ENCODE measurements at places on chromosomes 6 and 20.

- no peak for DNase-seq
Observed at GRCh38 chr6:52305948-52306767, 21.6 kb upstream of the MCM3 start.

DNA sequence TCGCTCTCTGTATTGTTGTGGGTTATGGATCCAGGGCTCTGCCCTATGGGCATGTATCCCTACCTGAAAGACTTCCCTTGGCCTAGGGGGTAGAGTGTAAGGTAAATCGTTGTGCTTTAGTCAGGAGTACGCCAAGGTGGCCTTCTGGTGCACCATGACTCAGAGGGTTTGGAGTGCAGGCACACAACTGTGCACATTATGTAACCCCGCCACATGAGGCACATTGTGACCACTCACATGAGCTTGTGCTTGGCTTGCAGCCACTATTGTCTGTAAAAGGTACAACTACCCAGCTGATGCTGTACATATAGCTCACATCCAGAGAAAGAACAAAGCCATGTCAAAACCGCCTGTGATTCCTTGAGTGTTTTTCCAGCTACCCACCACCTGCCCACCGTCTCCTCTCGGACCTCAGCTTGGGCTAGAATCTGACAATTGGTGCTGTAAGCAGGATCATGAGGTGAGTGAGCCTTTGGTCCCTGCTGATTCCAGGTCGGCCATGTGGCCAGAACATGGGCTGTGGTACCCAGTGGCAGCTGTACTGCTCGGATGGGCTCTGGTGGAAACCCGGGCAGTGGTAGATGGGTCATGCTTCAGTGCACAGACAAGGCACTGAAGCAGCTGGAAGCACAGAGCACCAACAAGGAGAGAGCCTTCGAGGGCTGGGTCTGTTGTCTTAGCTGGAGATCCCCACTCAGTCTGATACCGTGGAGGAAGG lies 33.8 kb downstream of the HDDC2 start:
- no peak for DNase-seq

DNA sequence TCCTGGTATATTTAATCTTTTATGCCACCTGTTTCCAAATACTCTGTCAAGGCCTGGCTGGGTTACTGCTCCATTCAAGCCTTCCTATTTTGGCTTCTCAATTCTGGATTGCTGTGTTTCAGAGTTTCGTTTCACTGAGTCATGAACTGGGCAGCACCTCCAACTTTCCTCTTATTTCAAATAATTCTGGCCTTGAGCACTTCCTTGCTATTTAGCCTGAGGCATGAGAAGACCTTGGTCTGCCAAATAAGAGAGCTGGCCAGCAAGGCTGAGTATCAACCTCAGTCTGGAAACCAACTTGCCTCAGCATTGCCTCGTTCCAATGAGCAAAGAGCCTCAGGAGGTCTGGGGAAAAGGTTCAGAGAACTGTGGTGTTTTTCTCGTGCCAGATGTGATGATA lies 66.6 kb downstream of the TNFAIP3 start:
- DNase-seq, result peak; percentile 82

GRCh38 chr20:24963672-24964505 lies 14.8 kb downstream of the CST7 start:
- DNase-seq, result no peak

- peak; percentile 48 for DNase-seq
Observed at GRCh38 chr20:62122654-62123449, 577 bp downstream of the LSM14B start.

GRCh38 chr20:54190217-54190616 lies 16.4 kb upstream of the CYP24A1 start:
- no peak for DNase-seq

DNA sequence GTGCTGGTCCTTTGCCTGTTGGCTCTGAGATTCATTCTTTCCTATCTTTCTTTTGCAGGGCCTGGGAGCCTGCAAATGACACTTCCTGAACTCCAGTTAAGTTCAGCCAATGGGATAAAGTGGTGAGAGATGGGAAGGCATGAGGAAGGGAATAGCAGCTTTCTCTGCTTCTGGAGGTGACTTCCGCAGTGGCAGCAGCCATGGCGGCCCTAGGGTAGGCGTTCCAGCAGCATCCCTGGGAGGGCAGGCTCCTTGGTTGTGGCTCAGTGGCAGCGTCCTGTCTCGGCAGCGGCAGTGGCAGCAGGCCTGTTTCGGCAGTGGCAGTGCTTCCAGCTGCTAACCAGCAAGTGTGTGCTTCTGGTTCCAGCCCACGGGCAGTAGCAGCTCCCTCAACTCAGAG lies 7.3 kb upstream of the MDFI start:
- no peak for DNase-seq

DNA sequence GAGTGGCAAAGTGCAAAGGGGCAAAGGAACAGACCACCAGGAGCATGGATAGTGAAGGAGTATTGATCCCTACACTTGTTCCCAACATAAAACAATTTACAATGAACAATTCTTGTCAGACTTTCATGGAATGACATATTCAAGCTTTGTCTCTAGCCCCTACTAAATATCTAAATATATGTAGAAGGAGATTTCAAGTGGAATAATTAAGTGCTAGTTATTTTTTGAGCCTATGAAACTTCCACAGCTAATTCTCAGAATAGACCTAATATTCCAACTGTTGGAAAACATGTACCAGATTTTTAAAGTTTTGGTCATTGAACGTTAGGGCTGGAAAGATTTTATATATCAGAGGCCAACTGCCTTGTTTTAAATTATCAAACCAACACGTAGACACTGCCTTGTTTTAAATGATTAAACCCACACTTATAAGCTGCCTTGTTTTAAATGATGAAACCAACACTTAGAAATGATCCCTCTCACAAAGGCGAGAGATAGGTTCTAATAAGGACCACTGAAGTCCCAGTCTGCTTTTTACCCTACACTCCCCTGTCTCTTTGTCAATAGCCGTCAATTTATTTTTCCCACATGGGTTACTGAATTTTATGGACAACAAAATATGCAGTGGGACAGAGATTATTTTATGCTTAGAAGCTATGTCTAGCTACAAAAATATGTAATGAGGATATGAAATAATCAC lies 62.1 kb downstream of the RNF182 start:
- no peak for DNase-seq

- no peak for DNase-seq
Observed at GRCh38 chr6:39755231-39755630, 30.0 kb upstream of the KIF6 start.

DNA sequence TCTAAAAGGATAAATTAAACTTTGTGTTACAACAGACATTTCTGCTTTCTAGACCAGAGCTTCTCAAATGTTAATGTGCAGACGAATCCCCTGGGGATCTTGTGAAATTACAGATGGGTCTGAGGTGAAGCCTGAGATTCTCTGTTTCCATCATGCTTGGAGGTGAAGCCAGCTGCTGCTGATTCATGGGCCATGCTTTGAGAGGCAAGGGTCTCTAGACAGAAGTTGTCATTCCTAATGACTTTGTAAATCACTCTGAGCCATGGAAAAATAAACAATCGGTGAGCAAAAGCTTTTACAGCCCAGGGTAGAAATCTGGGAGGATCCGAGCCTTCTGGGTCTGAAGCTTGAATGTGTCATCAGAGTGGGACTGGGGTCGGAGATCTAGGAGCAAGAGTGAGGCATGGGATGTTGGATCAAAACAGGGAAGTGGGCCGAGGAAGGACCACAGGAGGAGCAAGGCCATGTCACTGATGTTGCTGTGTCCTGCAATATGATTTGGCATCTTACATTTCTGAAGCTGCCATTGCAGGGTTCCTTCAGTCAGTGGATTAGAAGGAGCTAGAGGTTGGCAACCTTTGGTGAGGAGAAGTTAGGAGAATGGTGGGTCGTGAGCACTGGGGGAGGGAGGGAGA lies 77.3 kb downstream of the TRMT11 start:
- DNase-seq, result peak; percentile 23

- no peak for DNase-seq
Observed at GRCh38 chr6:22878706-22879105, 309.3 kb downstream of the HDGFL1 start.

DNA sequence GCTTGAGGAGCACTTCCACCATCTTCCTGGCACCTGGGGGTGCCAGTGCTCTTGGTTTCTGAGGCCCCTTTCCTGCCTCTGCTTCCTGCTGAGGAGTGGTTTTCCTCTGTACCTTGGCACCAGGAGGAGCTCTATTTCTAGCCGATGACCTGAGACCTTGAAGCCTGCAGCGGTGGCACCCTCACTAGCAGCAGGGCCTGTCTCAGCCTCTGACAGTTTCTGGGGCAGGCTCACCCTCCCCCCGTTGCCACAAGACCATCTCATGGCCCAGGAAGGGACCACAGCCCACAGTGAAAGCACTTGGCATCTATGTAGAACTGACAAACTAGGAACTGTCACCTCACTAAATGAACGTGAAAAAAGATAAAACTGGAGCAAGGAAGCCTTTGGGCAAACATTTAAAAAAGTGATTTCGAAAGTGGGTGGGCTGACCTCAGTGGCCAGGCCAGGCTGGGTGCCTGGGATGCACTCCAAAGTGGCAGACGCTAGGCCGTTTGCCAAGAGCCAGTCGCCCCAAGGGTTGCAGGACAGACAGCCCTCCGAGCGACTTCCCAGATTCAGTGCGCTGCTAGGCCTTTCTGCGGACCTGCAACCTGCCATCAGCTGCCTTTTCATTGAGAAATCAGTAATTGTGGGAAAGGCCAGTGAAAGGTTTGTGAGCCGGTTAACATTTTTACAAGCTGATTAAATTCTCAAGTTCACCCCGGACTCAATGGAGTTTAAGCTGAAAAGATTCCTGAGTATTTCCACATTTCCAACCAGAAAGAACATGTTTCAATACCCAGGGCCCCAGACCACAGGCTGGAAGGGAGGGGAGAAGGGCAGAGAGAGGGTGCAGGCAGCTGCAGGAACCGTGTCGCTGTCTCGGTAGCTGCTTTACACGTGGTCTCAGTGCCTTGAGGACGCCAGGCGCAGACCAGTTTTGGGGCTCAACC lies 303.7 kb downstream of the ESR1 start:
- peak; percentile 67 for DNase-seq

DNA sequence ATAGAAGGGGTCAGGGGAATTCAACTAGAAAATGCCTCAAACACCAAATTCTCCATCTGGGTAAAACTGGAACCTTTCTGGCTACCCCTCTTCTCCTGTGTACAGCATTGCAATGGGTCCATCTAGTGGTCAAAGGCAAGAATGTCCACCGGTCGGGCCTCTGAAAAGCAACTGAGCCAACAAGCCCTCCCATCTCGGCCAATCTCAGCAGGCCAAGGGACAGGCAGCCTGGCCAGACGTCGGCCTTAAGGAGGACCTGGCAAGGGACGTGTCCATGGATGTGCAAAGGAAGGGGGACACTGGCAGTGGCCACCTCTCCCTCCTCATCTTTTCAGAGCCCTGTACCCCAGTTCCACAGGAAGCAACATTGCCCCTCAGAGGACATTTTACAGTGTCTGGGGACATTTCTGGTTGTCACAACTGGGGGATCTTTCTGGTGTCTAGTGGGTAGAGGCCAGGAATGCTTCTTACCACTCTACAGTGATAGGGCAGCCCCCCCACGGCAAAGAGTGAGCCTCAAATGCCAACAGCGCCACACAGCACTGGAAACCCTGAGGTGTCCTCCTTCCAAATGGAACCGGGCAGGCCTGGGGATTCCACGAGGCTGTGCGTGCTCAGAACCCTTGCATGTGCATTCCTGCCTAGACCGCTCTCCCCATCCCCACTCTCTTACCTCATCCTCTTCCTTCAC lies 99.8 kb upstream of the FOXA2 start:
- peak; percentile 57 for DNase-seq

GRCh38 chr6:313917-314316 lies 21.6 kb downstream of the DUSP22 start:
- DNase-seq, result no peak

- no peak for DNase-seq
Observed at GRCh38 chr6:62390401-62390800, 104.4 kb upstream of the KHDRBS2 start.

- no peak for DNase-seq
Observed at GRCh38 chr6:79030511-79030910, 47.5 kb downstream of the PHIP start.

GRCh38 chr6:20640181-20640580 lies 105.9 kb downstream of the CDKAL1 start:
- DNase-seq, result no peak

DNA sequence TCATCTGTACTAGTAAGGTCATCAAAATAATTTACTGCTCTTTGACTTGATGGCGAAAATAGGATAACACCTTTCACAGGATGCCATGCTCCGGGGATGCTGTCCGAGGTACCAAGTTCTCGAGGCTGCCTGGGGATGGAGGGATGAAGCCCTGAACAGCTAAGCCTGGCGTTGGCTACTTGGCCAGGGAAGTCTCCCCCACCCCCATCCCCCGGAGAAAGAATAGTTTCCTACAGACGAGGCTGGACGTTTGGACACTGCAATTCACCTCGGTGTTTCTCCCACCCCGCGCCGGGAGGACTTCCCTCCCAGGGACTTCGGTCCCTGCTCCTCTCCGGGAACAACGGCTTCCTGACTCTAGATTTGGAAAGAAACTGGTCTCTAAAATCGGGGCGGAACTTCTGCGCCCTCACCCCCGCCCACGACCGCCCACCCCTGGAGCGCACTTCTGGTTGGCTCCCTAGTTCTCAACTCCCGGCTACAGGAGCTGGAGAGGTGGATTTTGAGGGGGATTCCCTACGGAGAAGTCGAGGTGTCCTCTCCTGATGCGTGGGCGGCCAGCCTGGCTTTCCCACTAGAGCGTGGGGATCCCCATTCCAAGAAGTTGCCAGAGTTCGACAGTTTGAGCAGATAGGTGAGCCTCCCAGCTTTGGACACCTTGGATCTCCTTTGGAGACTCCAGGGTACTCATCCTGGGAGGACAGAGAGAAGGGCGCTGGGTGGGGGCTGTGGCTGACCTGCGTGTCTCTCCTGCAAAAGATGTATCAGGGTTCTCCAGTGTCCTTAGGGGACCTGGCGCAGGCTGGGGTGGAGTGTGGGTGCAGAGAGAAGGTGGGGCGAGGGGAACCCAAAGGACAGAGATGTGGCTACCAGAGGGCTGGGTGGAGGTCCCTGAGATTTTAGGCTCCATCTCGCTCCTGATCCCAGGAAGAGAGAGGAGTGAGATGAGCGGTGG lies 1.1 kb downstream of the PCSK2 start:
- no peak for DNase-seq

- peak; percentile 3 for DNase-seq
Observed at GRCh38 chr6:69957985-69958559, 91.7 kb downstream of the COL19A1 start.

DNA sequence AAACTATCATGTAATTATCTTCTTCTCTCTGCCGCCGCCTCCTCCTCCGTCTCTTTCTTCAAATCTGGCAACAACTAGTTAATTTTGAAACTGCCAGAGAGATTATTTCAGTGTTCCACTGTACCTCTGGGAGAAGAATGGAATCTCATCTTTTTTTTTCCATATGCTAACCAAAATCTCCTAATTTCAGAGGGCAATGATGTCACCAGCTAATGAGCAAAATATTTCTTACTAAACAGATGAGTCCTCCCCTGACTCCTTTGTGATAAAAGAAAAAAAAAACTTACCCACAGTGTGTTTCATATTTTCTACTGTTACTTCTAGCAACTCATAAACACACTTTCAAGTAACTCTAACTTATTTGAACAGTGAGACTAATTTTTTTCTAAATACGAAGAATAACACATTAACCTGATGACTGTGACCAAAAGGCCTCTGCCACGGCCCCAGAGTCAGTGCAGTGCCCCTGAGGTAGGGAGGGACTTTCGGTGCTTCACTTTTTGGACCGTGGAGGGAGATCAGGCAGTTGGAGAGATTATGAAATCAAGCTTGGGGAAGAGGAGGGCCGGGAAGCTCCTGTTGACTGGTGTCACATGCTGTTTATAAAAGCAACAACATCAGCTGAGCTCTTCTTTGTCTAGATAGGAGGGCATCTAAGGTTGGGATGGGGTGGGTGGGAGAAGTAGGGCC lies 159.6 kb downstream of the SASH1 start:
- DNase-seq, result peak; percentile 54

All from EL (cell line).